ENCODE measurements at places on chromosomes 11 and 22.

DNA sequence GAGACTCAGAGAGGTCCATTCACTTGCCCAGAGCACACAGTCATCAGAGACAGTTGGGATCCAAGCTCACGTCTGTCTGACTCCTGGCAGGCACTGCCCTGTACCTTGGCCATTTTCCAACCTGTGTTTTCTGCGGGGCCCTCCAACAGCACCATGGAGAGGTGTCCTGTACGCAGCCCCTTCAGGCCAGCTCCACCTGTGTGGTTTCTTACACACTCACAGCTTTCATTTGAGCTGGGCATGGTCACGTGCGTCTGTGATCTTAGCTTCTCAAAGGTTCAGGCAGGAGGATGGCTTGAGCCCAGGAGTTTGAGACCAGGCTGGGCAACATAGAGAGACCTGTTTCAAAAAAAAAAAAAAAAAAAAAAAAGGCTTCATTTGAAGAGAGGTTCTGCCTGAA is 24.4 kb downstream of the TOM1 start:
- DNase-seq = no peak

- DNase-seq = peak; percentile 39
These were observed 31.9 kb upstream of the FTH1 start for GRCh38 chr11:61999141-61999975.

GRCh38 chr11:28343304-28344233 is 235.4 kb downstream of the METTL15 start:
- DNase-seq = peak; percentile 53

GRCh38 chr22:42905217-42905616 is 48.1 kb upstream of the ARFGAP3 start:
- no peak for DNase-seq

- no peak for DNase-seq
These were observed 151.0 kb downstream of the MPPED1 start for GRCh38 chr22:43562843-43563242.

DNA sequence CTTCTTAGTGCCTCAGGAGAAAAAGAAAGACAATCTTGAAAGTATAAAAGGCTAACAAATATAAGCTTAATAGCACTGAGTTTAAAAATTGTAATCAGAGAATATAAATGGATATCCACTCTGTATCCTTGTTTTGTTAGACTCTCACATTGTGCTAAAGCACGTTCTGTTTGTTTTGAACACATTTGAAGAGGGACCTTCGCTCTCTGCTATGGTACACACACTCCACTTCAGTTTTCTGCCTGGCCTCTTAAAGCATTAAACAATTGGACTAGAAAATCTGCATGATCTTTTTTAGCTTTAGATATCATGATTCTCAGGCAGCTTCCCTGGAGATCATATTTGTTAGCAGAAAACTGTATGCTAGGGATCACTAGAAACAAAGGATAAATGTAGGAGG is 40.3 kb upstream of the PGR start:
- no peak for DNase-seq

DNA sequence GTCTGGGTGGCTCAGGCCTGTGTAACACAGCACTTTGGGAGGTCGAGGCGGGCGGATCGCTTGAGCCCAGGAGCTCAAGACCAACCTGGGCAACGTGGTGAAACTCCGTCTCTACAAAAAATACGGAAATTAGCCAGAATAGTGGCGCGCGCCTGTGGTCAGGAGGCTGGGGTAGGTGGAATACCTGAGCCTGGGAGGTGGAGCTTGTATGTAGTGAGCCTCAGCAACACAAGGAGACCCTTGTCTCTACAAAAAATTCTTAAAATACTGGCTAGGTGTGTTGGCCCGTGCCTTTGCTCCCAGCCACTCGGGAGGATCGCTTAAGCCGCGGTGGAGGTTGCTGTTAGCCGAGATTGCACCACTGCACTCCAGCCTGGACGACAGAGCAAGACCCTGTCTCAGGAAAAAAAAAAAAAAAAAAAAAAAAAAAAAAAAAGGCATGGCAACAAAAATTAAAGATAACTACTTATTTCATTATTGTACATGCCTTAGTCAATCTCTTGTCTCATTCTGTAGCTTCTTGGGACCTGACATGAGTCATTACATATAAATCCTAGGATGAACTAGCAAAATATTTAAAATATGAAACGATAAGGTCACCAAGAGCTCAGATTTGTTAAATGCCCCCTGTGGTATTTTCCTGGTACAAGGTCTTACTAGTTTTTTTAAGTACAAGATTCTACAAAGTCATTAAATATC is 1.1 kb downstream of the TAF1D start:
- no peak for DNase-seq

GRCh38 chr11:20368438-20368837 is 4.9 kb downstream of the HTATIP2 start:
- no peak for DNase-seq

DNA sequence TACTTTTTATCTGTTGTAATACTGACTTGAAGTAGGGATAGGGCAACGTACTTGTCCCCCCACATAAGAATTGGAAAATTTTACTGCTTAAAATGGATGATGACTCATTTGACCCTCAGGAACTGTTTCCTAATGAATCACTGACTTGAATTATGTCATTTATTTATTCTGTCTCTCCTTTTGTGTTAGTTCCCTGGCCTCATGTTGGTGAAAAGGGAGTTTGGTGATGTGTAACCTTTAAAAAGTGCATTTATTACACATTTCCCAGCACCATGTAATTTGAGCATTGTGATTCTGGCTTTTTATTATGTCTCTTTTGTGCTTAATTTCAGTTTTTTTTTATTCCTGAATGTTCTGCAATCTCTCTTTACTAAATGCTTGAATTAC is 20.3 kb upstream of the PGM2L1 start:
- peak; percentile 3 for DNase-seq

- no peak for DNase-seq
These were observed 851.7 kb downstream of the OPCML start for GRCh38 chr11:132680584-132680983.

DNA sequence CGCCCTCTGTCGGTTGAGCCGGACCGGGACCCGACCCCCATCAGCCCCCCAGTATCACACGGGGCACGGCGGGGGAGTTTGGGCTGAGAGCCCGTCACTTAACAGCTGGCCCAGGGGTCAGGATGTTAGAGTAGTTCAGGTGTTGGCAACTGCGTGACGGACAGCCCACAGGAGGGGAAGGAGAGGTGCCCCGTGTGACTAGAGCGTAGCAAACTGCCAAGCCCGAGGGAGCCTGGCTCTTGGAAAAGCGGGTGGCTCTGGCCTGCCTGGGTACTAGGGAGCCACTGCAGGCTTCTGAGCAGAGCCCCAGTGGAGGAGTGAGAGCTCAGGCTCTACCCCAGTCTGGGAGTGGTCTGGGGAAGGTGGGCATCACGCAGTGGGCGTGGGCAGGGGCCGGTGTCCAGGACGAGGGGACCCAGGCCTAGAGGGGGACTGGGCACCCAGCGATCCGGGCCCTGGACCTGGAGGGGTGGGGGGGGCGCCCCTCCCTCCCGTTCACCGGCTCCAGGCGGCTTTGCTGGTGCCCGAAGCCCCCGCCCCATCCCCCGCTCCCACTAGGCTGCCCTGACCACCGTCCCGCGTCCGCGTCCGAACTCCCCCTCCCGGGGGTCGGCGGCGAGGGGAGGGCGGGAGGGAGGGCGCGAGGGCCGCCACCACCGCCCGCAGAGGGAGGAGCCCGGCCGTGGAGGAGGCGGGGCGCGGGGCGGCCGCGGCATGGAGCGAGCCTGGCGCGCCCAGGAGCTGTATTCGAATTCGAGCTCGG is 24.4 kb downstream of the SHANK3 start:
- DNase-seq = no peak

DNA sequence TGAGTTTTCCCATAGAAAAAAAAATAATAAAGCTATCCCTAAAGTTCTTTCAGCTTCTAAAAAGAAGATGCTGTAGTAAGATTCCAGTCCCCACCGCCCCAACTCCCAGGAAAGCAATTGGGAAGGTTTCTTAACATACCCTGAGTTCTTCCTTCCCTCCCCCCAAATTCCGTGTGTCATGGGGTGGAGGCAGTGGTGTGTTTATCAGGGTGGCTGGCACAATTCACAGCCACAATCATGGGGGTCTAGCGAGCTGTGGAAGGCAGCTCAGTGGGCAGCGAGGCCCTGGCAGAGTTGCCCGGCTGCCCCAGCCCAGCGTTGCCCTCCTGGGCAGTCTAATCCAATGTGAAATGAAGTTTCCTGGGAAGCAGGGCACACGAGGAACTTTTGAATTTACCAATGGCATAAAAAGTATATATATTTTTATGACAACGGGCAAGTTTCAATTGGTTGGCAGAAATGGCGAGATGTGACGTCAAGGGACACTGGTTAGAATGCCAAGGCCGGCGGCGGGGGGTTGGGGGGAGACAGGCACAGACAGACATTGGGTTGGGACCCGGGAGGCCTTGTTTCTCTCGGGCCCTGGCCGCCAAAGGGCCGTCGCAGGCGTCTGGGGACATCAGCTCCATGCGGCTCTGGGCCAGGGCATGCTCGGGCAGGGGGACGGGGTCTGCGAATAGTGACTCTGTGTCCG is 80.7 kb upstream of the PPARA start:
- DNase-seq = no peak

DNA sequence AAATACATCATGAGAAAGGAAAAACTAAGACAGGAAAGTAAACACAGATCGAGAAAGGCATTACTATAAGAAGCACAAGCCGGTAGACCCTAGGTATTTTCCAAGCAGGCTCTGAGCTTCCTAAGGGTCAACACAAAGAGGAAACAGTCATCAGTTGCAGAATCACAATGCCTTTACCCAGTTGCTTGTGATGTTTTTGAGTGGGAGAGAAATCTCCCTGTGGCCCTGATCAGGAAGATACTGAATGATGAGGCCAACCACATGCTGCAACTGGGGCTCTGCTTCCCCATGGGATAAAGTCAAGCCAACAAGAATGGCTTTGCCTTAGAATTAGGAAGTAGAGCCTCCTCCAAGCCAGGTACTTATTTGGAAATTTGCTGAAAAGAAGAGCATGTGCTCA is 132.6 kb downstream of the MICAL2 start:
- DNase-seq = no peak

DNA sequence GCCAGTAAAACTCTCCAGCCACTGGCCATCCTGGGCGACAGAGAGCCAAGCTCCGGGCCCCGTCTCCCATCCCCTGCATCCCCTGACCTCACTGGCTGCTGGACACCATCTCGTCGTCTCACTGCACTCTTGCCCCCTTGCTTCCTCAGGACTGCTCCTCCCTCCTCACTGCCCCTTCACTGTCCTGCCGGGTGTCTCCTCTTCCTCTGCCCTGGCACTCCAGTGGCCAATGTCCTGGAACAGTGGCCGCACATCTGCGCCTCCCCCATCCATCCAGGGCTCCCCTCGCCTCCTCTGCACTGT is 800.4 kb downstream of the BRD1 start:
- DNase-seq = no peak

DNA sequence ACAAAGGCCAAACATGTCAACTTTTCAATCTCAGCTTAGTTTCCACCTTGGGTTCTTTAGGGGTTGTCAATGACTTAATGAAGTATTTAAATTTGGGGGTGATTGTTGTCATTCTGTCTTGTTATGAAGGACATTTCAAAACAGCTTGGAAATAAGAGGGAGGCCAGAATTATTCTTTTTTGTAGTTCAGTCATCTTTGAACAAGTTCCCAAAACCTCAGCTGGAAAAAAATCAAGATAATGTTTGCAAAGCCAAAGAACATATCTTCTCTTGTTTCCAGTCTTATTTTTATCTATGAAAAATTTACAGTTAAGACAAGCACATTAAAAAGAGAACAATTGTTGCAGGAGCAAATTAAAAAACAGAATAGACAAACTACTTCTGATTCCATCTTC is 612.8 kb downstream of the INSC start:
- no peak for DNase-seq

- DNase-seq = no peak
These were observed 61.4 kb upstream of the MTMR2 start for GRCh38 chr11:95985174-95985808.

DNA sequence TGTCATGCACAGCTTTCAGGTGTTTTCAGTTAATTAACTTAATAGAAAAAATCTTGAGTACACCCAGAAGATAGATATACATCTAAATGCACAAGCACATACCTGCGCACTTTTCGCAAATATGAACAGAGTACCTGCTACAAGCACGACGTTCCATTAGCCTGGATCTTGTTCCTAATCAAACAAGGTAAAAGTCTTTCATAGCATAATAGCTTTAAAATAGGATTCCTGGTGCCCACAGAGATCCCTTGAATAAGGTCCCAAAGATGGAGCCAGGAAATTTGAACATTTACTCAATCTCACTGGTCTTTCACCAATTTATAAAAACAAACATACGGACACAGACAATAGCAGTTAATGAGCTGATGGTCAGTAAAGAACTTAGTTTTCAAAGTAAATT is 689.8 kb upstream of the CHORDC1 start:
- no peak for DNase-seq

DNA sequence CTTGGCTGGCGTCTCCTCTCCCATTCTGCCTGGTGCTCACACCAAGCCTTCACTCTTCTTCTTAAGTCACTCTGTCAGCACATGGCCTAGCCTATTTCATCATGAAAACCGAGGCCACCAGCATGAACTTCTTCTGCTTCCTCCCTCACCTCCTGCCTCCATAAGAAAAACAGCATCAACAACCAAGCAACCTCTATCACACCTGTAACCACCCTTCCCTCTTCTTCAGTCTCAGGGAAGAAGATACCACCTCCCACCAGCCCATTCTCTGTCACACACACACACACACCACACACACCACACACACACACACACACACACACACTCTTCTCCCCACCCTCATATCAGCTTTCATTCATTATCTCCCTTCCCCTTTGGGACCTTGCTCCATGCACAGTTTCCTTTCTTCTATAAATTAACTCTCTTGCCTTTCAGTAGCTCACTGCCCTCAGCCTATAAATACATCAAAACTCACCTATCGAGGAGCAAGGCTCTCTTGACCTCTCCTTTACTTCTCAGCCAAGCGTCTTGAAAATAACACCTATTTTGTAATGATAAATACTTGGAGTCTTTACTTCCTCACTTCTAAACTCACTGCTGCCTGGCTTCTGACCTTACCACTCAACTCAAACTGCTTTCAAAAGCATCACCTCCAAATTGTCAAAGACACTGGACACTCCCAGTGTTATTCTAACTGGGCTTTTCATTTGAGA is 36.6 kb downstream of the SC5D start:
- peak; percentile 61 for DNase-seq

- DNase-seq = no peak
These were observed 156.8 kb downstream of the WNT11 start for GRCh38 chr11:76049511-76049910.

GRCh38 chr11:34013898-34014571 is 37.5 kb upstream of the CAPRIN1 start:
- no peak for DNase-seq

GRCh38 chr11:399731-400211 is 5.8 kb downstream of the PKP3 start:
- DNase-seq = no peak

DNA sequence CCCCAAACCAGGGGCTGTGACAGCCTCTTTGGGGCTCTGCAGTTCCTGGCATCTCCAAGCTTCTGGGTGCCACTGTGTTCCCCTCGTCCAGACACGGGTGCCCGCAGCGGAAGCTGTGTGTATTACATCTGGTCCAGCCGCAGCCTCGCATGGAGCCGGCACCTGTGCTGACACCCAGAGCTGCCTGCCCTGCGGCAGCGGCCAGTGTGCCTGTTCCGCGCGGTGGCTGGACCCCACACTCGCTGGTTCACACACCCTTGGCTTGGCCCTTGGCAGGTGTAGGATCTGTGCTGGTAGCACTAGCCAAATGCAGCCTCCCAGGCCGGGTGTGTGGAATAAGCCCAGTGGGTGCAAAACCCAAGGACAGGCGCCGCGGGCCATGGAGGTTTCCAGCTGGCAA is 24.5 kb upstream of the RNASEH2C start:
- DNase-seq = no peak
